ENCODE measurements at places on chromosomes 1 and 21.

DNA sequence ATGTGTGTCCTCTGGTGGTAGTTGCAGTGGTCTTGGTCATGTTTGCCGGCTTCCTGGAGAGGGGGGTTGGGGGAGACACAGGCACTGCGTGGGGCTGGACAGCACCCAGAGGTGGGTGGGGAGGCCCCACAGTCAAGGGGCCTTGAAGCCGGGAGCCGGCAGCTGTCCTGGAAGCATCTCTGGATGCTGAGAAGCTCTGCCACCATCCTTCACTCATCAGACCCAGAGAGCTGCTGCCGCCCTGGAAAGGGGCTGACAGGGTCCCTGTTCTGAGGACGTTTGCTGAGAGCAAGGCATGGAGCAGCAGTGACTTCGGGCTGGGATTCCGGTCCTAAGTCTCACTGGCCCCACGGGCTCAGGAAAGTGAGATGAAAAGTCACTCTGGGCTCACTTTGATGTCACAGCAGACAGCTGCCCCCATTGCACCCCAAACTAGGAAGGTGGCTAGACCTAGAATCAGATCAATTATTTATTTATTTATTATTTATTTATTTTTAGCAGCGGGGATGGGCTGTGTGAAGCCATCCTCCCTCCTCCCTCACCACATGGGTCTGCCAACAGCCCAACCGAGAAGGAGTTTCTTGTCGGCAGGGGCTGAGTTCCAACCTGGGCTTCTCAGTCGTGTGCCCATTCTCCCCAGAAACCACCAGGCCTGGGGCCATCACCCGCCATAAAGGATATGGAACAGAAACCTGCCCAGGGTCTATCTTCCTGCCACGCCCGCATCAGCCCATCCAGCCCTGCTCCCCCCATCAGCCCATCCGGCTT lies 547.4 kb downstream of the PTPRU start:
- no peak for DNase-seq

- no peak for DNase-seq
These were observed 9.3 kb upstream of the DHRS3 start for GRCh38 chr1:12627296-12627695.

DNA sequence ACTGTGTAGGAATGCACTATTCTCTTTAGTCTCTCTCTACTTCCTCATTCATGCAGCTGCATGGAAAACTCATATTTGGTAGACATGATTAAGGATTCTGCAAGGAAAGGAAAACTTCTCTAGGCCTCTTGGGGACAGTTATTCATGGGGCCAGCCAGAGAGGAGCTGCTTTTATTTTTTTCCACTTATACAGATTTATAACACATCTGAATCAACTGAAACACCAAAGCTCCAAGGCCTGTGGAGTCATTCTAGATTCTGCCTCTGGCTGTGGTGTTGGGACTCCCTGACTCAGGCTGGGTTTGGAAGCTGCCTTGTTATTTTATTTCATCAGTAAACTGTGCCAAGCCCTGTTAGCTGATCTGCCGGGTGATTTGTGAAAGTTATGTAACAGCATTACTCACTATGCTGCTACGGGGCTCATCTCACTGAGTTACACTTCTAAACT lies 83.9 kb upstream of the EDEM3 start:
- DNase-seq = no peak

GRCh38 chr1:110245876-110246620 lies 35.9 kb downstream of the KCNC4 start:
- DNase-seq = no peak

All from NCI-H187 treated with DMSO at 0.1 percent for 48 hours (cell line).